ENCODE measurements at places on chromosomes 7 and 10.
A peak's percentile ranks its signal among the peaks of the same experiment; 100 is the strongest.

DNA sequence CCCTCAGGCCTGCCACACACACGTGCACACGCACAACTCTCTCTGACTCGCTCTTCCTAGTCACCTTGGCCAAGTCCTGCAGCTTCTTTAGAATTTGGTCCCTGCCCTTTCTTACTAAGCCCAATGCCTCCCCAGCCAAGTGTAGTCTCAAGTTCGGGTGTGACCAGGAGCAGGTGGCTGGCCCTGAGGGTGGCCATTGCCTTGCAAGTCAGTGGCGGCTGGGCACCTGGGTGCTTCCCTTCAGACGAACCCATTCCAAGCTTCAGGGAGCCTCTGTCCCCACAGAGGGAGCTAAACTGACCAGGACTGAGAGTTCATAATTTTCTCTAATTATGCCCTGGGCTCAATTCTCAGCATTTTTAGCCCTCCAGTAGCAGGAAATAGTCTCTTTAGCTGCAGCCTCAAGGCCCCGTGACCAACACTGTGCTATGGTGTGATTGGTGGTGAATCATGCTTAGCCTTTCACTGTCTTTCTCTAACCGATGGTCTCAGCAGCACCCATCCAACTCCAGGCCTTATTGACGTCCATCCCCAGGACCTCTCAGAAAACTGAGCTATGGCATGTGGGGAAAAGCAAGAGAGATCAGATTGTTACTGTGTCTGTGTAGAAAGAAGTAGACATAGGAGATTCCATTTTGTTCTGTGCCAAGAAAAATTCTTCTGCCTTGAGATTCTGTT is 34.7 kb upstream of the FXYD4 start:
- DNase-seq, result no peak

DNA sequence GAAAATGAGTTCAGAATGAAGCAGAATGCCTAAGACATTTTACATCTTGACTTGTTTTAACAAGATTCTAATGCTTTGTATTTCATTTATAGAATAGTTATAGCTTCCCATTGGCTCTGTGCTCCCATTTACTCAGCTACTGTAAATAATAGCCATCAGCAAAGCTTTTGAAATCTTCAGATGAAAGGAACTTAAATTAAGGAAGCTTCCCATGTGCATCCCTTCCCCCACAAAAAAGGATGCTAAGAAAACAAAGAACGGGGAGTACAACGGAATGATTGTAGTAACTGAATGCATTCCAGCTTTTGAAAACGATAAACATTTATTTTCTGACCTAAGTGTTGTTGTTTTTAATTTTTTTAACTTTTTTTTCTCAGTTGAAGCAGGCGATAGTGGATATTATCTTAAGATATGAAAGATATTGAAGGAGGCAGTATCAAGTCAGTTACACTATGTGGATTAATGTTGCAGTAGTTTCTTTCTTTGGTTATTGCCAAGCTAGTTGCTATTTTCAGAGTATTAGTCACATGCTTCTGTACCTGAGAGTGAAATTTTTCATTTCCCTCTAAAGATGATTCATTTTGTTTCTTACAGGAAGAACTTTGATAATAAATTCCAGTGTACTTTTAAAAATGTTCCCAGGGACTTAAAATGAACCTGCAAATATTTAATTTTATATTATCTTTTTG is 129.2 kb downstream of the KCND2 start:
- no peak for DNase-seq

- DNase-seq, result no peak
Measured at GRCh38 chr10:13649844-13650520, 63.2 kb downstream of the PRPF18 start.

DNA sequence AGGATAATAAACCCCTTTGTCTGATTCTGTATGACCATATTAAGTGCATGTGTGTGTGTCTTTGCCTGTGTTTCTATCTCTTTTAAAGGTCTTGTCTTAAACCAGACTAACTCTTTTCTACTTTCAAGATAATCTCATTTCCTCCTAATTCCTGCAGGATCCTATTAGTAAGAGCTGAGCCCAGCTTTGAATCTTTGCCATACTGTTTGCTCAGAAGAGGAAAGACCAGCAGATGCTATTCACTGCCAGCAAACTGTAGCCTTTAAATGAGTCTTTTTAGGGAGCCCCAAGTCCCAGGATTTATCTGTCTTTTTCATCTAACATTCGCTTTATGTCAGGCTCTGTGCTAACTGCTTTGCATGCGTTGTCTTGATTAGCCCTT is 2.9 kb downstream of the GPR158 start:
- DNase-seq, result no peak

- no peak for DNase-seq
Measured at GRCh38 chr10:28431139-28431538, 101.8 kb upstream of the WAC start.

- no peak for DNase-seq
Measured at GRCh38 chr7:155580367-155580766, 34.0 kb upstream of the CNPY1 start.

DNA sequence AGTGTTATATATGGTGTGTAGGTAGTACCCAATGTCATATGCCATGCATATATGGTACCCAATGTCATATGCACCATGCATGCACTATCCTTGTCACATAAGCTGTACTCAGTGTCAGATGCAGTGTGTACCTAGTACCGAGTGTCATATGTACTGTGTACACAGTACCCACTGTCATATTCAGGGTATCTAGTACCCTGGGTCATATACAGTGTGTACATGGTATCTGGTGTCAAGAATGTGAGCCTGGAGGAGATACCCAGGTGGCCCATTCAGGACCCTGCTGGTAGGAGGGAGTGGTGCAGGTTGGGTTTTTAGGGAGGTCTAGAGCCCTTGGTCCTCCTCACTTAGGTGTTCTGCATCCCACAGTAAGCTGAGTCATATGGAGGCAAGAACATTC is 1.8 kb downstream of the ZMYND11 start:
- DNase-seq, result peak; percentile 19

- DNase-seq, result no peak
Measured at GRCh38 chr10:1253523-1254353, 197.6 kb downstream of the WDR37 start.

GRCh38 chr7:155935005-155935557 is 122.8 kb upstream of the SHH start:
- no peak for DNase-seq

GRCh38 chr7:30348083-30348560 is 63.7 kb downstream of the ZNRF2 start:
- DNase-seq, result peak; percentile 16

- DNase-seq, result no peak
Measured at GRCh38 chr7:46291601-46292150, 370.6 kb upstream of the IGFBP3 start.

GRCh38 chr7:20574784-20575720 is 40.4 kb upstream of the ABCB5 start:
- DNase-seq, result no peak

DNA sequence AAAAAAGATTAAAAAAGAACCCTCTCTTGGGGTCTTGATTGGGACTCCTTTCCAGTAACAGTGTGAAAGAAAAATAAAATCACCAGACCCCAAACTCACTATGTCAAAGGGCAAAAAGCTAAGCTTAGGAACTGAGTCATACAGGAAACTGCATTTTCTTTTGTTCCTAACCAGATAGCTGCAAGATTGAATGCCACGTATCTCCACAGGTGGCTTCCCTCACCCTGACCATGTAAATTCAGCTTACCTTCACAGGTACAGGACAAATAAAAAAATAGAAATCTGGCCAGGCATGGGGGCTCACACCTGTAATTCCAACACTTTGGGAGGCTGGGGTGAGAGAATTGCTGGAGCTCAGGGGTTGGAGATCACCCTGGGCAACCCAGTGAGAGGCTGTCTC is 32.5 kb upstream of the EIF4H start:
- DNase-seq, result no peak

DNA sequence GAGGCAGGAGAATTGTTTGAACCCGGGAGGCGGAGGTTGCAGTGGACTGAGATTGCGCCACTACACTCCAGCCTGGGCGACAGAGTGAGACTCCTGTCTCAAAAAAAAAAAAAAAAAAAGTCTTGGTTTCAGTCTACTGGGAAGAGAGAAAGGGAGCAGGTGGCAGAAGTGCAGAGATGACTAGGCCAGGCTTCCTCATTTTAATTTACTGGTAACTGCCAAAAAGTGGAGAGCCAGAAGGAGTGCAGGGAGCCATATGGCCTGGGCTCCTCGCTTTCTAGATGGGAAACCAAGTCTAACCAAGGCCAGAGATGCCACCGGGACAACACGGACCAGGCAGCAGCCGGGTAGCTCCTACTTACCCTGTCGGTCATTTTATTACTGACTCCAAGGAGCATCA is 12.2 kb downstream of the SEPHS1 start:
- DNase-seq, result no peak

- DNase-seq, result no peak
Measured at GRCh38 chr10:101896225-101896877, 52.8 kb upstream of the KCNIP2 start.

- DNase-seq, result no peak
Measured at GRCh38 chr10:79310200-79310865, 36.9 kb upstream of the PPIF start.

All from GM19239 (cell line).